ENCODE measurements at places on chromosomes 12 and 14.

DNA sequence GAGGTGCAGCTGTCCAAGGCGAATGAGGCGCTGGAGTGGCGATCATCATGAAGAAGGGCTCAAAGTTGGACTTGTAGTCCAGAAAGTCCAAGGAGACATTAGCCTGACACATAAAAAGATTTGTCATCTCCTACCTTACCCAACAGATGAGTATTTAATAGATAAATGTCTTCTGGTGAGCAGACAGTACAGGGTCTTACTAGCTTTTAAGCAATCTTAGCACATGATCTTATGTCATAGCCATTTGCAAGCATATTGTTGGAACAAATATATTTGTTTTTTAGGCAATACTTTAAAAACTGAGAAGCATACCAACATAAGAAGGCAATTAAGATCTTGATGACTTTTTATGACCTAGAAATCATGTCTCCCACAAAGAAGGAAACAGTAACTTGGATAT is 16.0 kb downstream of the GNS start:
- DNase-seq, result no peak

DNA sequence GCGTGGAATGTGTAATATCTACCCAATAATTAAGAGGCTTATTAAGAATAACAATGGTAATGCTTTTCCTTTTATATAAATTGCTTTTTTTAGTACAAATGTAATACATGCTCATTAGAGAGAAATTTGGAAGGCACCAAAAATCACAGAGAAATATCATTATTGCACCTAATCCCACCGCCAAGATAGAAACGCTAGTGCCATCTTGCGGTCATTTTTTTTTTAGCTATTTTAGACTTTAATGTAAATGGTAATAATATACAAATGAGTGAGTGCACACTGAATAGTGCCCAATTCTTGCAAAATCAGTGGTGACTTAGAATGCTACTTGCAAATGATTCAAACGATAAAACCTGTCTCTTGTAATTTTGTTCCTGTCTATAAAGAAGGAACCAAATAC is 576.8 kb upstream of the TMEM132C start:
- no peak for DNase-seq

GRCh38 chr14:104292084-104292970 is 153.9 kb downstream of the KIF26A start:
- no peak for DNase-seq

DNA sequence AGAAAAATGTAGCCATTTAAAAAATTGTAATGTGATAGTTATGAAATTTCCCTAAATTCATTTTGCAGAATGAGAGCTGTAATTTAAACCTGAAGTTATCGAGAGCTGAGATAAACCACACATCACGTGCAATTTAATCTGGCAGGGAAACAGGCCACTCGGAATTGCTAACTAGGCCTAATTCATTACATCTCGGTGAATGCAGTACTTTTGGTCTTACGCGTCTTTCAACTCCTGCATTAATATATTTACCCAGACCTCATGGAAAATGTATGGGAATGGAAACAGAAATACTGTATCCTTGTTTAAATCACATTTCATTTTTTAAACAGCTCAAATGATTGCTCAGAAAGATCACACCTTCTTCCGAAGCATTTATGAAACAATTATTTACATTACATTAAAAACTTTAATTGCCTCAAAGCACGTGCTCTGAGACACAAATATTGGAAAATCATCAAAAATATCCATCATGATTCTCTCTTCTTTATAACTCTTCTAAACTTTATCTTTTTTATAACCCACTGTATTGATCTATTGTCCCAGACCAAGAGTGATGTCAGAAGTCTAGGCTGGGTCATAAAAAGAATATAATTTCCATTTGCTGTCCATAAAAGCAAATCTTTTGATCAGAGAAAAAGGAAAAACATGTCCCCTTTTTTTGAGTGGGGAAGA is 111.7 kb upstream of the MYL2 start:
- DNase-seq, result no peak

DNA sequence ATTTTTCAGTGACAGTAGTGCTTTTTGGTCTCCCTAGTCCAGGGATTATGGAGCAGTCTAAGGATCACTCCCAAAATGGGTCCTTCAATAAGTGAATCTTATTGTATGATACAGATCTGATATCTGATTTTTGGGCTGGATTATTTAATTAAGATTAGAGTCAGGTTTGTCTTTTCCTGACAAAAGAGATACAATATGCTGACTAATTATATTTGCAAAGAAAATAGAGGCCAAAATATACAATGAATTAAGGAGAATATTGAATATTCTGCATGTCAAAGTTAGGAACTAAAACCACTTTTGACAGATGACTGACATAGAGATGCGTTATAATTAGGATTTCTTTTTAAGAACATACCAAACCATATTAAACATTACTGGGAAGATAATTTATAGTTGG is 175.2 kb downstream of the FOXG1 start:
- DNase-seq, result no peak

- no peak for DNase-seq
These were observed 97.3 kb downstream of the EXOC5 start for GRCh38 chr14:57171363-57171762.

- DNase-seq, result peak; percentile 41
These were observed 1.0 kb downstream of the DGKA start for GRCh38 chr12:55931780-55932550.

DNA sequence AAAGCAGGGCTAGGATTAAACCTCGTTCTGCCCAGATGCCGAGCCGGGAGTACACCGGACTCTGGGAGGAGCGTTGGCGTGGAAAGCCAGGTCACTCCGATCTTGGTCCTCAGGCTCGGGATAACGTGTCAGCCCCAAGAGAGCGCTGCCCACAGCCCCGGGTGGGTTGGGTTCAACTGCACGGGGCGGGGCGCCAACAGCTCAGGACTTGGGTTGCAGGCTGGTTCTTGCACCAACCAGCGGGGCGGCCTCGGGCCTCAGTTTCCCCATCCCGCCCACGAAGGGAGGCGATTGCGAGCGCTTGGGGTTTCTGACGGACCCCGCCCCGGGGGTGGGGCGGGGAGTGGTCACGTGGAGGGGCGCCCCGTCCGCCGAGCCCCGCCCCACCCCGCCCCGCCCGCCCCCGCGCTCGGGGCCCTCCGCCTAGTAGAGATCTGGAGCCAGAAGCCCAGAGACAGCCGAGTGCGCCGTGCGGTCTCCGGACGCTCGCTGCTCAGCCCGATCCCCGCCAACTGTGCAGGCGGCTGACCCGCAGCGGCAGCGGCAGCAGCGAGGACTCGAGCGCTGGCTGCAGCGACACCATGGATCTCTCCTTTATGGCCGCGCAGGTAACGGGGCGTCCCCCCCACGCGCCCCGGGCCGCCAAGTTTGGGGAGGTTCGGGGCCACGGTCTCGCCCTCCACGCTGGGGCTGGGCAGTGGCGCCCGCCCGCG is at the start of gene C14orf132:
C14orf132 (plus strand) TSS at position 443 of the 713 bp plus-strand sequence; CDS start at position 582, 139 bp downstream.
- peak; percentile 52 for DNase-seq

- no peak for DNase-seq
These were observed 40.0 kb upstream of the SLC2A13 start for GRCh38 chr12:40145896-40146295.

- no peak for DNase-seq
These were observed 95.8 kb downstream of the BCAT1 start for GRCh38 chr12:24853094-24853493.

- no peak for DNase-seq
These were observed 797.4 kb downstream of the C12orf50 start for GRCh38 chr12:87231818-87232217.

GRCh38 chr14:61360796-61361525 is 39.6 kb downstream of the PRKCH start:
- no peak for DNase-seq

Measured in activated naive CD4-positive, alpha-beta T cell treated with Interleukin-2 at 50 U/mL for 16 hours (primary cell).